ENCODE measurements at places on chromosomes 6 and 20.

DNA sequence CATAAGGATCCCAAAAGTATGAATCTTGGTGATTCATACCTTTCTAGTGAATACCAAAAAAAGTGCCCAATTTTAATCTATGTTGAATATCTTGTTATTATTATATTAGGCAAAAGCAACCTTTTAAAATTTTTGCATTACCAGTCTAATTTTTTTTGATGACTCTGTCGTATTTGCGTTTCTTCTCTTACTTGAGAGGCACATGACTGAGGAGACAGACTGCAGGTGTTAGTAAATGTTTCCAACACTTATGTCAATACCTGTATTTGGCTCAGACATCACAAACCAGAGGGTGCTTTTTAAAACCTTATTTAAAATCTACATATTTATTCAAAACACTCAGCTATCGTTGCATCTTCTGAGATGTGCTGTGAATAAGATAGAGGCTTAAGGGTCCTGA lies 27.1 kb downstream of the ID4 start:
- DNase-seq = no peak

DNA sequence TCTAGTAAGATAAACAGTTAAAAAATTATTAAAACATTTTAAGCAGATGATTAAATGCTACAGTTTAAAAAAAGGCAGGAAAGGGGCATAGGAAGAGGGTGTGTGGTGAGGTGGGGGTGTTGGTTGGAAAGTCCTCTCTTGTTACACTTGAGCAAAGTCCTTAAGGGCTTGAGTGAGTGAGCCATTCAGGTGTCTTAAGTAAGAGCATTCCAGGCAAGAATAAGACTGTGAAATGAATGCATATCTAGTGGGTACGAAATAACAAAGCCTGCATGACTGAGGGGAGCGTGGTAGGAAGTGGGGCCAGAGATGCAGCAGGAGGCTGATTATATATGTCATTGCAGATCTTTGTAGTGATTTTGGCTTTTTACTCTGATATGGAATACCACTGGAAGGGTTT lies 5.1 kb downstream of the CDKAL1 start:
- DNase-seq = no peak

- DNase-seq = no peak
Observed at GRCh38 chr6:137808836-137809315, 58.2 kb upstream of the TNFAIP3 start.

- no peak for DNase-seq
Observed at GRCh38 chr6:33075208-33075567, 602 bp upstream of the HLA-DPB1 start.

DNA sequence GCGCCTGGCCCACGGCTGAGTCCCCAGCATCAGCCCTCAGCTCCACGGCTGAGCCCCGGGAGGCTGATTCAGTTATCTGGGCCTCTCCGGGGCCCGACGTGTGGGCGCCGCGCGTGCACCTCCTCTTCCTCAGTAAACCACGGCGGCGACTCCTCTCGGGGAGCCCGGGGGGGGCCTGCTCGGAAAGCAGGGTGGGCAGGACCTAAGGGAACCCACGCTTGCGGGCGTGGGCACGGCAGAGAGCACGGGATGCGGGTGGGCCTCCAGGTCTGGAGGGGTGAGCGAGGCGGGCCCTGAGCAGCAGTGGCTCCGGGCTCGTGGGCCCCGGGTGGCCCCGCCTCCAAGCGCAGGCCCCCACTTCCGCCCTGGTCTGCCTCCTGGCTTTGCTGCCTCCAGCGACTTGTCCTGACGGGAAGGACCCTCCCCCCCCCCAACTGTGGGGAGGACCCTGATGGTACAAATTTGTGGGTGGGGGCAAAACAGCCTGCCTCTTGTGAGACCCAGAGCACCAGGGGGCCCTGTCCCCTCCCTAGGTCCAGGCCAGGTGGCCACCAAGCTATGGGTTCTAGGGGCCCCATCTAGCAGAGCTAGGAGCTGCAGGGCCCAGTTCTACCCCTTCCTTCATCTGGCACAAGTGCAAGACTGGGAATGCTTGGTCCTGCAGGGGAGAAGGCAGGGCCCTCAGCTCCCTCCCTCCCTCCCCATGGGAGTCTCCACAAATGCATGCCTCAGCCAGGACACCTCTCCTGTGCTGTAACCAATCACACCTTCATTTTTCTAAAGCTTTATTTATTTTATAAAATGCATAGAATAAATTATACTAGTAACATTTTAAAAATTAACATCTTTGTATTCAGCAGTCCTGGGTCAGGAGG lies 16.9 kb downstream of the UCKL1 start:
- peak; percentile 14 for DNase-seq
